ENCODE measurements at places on chromosomes 2 and 18.

- DNase-seq, result no peak
Observed at GRCh38 chr2:106165029-106165428, 29.1 kb downstream of the UXS1 start.

- DNase-seq, result no peak
Observed at GRCh38 chr2:107808959-107809358, 17.7 kb upstream of the RGPD4 start.

DNA sequence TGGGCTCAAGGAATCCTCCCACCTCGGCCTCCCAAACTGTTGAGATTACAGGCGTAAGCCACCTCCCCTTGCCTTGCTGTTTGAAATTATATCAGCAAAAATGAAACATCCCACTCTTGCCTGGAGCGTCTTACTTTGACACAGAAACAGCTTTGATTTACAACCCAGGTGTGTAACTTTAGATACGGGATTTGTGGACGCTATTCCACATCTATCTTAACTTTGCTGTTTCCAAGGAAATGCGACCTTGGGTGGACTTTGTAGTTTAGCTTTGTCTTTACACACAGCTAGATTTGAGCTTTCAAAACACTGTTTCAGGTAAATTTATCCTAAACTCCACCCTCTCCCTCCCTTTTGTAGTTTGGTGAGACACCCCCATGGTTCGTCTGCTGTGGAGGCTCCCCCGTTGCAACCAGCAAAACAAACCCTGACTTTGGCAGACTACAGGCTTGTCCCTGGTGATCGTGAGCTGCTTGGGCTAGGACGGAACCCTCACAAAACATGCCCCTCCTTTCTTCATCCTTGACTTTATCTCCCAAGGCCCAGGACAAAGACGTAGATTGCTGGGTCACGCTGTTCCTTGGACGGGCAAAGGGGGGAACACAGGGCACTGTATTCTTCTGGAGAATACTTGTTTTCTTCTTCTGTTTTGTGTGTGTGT, 5.5 kb upstream of the MSH6 start:
- DNase-seq, result no peak

DNA sequence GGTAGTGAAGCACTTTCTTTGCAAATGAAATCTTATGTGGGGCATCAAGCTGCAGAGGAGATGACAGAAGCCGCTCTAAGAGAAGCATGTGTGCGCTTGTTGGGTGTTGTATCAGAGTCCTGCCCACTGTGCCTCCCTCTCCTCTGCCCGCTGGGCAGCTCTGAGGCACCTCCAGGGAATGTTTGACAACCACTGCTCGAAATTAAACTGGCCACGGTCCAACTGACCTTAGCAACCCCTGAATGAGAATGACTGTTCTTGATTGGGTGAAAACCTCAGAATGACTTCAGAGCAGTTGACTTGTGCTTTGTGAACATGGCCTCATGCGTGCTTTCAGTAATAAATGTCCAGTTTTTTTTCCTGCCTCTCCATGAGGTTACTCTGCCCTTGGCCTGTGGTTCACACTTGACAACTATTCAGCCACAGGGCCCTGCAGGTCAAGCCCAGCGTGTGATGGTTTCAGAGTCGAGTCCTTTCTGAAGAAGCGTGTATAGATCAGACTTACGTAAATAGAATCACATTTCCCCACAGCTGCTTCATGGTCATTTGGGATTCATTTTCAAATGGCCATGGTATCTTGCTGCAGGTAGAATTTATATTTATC, 94.9 kb downstream of the SLC4A3 start:
- DNase-seq, result no peak

Data from stimulated activated CD8-positive, alpha-beta memory T cell treated with anti-CD3 and anti-CD28 coated beads, Interleukin-7, amount 100 ng/mL, for 48 hours (primary cell).